Fibroblast of gingiva (primary cell): ENCODE measurements at places on chromosomes 3 and 15.

DNA sequence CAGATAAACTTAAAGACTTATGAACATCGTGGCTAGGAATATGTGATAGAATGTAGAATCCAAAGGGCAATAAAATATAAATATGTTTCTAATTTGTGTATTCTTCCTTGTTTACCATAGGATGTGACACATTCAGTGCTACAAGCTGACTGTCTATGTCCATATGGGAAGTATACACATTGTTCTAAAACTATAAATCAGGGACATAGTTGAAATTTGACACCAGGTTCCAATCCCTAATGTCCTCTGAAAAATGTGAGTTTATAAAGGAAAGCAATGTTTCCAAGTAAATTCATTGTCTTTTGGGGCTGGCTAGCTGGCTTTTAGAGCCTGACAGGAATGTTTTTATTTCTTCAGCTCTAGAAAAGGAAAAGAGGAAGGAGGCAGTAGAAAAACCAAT lies 273.6 kb downstream of the CNTN4 start:
- DNase-seq = no peak

DNA sequence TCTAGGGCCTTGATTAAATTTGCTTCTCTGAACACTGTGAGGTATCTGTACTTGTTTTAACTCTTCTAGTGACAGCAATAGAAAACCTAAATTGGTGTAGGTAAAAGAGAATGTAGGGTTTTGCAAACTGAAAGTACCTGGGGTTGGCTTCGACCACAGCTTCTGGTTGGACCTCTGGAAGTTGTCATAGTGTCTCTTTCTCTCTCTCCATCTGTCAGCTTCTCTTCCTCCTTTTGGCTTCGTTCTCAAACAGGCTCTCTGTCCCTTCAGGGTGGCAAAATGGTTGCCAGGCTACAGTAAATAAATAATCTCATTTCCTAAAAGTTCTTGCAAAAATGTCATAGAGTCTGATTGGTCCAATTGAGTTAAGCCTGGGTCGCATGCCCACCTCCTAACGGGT lies 149.3 kb upstream of the CTDSPL start:
- DNase-seq = no peak

- peak; percentile 92 for DNase-seq
These were observed 25.6 kb upstream of the FAM174B start for GRCh38 chr15:92681141-92681631.

DNA sequence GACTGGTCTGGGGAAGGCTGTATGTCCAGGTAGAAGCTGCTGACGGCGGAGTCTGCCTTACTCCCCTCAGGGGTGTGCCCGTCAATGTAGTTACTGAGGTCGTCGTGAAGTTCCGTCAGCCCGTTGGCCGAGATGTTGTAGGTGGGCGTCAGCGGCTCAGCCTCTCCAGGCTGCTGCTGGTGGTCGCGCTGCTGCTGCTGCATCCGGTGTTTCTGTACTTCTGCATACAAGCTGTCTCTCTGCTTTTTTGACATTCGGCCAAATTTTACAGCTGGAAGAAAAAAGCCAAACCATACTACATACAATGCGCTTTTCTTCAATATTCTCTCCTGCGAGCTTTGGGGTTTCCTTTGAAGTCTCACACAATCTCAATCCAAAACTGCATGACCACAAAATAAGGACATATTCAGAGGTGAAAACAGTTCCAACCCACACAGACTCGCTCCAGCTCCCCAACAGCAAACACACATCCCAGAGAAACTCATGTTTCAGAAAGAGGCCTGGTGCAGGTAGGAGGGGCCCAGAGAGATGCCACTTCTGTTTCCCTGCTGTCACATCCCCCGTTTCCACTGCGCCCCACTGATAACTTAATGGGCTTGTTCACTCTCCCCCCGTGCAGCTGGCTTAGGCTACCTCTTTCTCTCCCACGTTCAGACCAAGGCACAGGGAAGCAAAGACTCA lies 32.5 kb upstream of the ICE2 start:
- no peak for DNase-seq

DNA sequence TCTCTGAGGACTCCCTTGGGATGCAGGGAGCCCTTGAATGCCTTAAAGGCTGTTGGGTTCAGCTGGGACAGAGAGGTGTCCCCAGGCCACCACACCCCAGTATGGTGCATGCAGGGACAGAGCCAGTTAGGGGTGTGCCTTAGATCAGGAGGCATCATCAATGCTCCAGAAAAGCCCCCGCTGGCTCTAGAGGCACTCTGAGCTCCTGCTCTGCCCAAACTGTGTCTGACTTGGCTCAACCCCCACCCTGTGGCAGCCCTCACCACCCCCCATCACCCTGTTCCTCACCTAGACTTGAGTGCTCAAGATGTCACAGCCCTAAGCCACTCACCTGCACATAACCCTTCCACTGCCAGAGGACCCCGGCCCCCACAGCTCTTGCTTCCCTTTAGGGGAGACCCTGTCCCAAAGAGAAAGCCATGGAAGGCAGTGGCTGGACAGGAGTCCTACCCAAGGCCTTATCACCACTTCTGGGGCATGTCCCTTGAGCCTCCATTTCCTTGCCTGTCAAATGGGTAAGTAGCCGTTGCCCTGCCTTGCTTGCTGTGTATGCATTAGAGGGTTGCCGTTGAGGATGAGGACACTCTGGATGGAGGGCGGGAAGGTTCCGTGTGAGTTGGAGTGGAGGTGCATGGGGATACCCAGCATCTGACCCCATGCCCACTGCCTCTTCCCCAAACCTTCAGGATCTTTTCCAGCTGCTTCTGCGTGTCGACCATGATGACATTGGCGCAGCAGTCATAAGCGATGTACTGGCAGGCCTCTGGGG lies 41.4 kb downstream of the ACSBG1 start:
- DNase-seq = no peak
